GOT3 (cell line): ENCODE measurements at places on chromosomes 11 and 22.

GRCh38 chr22:30662040-30662439, 5.6 kb downstream of the DUSP18 start:
- DNase-seq, result no peak

DNA sequence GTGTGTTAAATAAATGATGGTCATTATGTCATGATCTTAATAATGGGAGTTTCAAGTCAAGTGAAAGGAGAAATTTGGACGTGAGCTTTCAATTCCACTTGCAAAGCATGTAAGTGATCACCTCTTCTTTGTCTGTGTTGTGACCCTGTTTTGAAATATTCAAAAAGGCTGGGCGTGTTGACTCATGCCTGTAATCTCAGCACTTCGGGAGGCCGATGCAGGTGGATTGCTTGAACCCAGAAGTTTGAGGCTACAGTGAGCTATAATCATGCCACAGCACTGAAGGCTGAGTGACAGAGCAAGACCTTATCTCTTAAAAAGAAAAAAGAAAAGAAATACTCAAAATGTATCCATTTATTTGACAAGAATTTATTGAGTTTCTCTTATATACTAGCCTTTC, 32.9 kb upstream of the EED start:
- DNase-seq, result no peak

DNA sequence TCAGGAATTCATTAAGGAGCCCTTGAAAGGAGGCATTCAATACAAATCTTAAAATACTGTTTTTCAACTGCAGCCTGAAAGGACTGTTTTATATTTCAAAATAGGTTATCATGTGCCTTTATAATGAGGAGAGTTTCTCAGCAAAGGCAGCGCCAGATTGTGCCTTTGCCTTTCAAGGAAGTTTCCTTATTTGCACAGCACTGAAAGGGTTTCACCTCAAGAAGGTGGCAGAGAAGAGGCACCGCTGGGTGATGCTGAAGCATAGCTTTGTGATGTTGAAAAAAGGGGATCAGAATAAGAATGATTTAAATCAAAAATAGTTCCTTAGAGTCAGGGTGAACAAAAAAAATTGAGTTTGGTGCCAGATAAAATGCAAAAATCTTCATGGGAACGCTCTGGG, 601.0 kb upstream of the KIRREL3 start:
- DNase-seq, result no peak

- no peak for DNase-seq
Observed at GRCh38 chr11:75524665-75525432, 892 bp downstream of the GDPD5 start.

GRCh38 chr11:42812361-42812760, 499.4 kb upstream of the API5 start:
- DNase-seq, result no peak

DNA sequence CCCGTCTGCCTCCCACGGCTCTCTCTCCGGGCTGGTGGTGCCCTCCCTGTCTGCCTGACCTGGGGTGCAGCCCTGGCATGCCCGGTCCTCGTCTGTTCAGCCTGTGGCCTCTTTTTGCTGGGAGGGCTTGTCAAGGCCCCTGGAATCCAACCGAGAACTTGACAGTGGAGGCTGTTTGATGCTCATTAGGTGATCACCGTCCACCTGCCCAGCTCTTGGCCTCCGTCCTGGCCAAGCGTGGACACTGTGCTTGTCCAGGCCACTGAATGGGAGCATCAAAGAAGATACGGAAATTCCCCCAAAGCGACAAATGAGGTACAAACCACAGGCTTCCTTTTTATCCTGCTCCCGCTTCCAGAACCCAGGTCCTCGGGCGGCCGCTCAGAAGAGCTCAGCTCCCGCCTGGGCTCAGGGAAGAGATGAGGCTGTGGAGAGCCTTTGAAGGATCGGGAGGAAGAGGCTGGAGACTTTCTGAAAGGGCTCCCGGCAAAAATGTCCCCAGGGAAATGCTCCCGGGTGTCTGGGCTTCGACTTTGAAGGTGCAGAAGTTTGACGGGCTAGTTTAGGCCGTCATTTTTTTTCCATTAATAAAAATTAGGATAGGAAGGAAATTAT, 1273.9 kb downstream of the BRD1 start:
- DNase-seq, result no peak

- no peak for DNase-seq
Observed at GRCh38 chr11:68037411-68038225, 1.2 kb upstream of the TCIRG1 start.
